ENCODE measurements at places on chromosomes 5 and 9. TPM values are rescaled to one million over a fixed set of nuclear protein-coding genes. Genes with fewer than 3 reads are reported as not detected.

Gene AJM1
- 1.4 TPM for total RNA-seq

Gene APBA1
- total RNA-seq = 0.07 TPM

Gene GLDC
- total RNA-seq = 8.1 TPM

Gene IL5
- total RNA-seq = not detected

- no peak for DNase-seq
These were observed 169.1 kb upstream of the CLINT1 start for GRCh38 chr5:158027806-158028775.

DNA sequence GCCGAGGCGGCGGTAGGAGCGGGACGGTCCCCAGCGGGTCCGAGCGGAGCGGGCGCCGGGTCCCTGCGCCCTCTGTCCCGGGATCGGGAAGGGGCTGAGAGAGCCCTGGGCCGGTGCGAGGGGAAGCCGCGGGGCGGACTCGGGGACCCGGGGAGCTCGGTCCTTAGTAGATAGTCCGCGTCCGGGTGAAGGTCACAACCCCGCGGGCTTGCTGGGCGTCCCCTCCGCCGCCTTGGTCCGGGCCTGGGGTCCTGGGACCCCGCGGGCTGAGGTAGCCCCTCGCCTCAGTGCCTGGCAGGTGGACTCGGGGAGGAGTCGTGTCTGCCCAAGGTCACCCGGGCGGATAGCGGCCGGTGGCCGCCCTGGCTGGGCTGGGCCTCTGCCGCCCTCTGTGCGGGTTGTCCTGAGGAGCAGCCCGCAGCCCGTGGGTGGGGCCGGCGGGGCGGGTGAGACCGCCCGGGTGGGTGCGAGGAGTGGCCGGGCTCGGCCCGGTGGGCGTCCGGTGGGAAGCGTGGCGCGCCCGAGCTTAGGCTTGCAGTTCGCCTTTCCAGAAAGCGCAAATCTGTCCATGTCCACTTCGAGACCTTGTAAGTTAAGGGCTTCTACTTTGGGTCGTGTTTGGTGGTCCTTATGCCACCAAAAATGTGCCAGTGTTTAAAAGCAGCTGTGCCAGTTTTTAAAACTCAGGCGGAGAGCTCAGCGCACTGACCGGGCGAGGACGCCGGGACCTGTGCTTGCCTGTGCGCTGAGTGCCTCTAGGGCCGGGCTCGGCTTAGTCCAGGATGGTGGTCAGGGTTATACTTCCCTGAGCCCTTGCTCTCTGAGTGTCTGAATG lies 554 bp downstream of the SDHA start:
- DNase-seq = peak; percentile 32

DNA sequence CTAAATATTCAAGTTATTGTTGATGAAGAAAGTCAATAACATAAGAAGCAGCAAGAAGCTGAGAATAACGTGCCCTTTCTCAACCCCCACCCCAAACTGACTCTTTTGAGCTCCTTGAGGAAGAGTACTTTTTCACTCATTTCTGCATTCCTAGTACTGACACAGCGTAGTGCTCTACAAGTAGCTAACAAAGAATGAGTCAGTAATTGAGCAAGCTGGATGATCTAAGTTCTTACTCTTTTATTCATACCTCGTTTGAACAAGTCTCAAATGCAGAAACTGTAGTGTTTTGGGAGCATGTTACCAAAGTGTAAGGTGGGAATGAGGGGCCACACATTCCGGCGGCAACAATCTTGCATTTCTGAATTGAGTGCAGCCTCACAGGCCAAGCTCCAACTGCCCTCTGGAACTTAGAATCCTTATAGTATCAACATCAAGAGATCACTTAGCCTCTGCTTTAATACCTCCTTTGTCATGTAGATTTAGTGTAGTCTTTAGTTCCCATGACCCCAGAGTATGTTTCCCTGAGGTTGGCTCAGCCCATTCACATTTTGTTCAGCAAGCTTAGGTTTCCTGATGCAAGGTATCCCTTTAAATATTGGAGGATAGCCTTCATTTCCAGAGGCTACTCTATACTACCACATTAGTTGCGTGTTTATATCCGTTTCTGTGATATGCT lies 152.0 kb downstream of the PRR16 start:
- peak; percentile 66 for DNase-seq

GRCh38 chr5:132430746-132431145 lies 59.8 kb downstream of the IRF1 start:
- DNase-seq = no peak

GRCh38 chr9:20363233-20363632 lies 259.1 kb downstream of the MLLT3 start:
- no peak for DNase-seq

DNA sequence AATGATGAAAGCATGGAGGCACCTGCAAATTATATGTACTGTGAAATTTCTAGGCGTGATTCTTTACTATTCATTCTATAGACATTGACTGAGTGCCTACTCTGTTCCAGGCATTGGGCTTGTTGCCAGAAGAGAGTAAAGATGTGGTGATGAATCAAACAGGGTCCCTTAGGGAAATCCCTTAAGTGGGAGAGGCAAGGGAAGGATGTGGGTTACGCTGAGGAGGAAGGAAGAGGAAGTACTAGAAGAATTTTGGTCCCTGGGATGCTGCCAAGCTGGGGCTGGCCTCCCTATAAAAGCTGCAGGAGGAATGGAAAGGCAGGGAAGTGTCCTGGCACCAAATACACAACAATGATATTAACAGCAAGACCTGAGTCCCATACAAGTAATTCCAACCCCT lies 76.7 kb upstream of the SPOCK1 start:
- DNase-seq = peak; percentile 95

DNA sequence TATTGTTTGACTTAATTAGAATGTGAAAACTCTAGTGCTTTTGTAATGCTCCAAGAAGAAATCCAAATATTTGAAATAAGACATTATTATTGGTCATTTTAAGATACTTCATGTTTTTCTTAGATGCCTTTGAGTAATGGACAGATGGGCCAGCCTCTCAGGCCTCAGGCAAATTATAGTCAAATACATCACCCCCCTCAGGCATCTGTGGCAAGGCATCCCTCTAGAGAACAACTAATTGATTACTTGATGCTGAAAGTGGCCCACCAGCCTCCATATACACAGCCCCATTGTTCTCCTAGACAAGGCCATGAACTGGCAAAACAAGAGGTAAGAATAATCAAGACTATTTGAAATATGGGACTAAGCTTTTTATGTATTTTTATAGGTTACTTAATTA lies 69.2 kb upstream of the SREK1 start:
- no peak for DNase-seq

- DNase-seq = no peak
These were observed 52.4 kb upstream of the UBAC1 start for GRCh38 chr9:136013524-136014034.

DNA sequence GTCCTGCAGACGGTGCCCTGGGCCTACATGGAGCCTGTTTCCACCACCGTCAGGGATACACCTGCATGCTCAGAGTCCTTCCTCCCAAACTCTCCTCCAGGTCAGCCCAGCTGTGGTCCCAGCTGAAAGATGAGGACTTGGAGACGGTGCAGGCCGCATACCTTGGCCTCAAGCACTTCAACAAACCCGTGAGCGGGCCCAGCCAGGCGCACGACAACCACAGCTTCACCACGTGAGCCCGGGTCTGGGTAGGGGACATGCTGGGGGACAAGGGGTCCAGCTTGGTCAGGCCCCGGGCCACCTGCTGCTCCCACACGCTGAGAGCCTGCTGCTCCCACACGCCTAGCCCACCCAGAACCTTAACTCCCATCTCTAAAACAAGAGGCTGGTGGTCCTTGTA lies 16.6 kb upstream of the CARD19 start:
- no peak for DNase-seq

GRCh38 chr5:39547553-39548154 lies 122.9 kb upstream of the DAB2 start:
- DNase-seq = peak; percentile 92

- no peak for DNase-seq
These were observed 30.0 kb downstream of the RBM27 start for GRCh38 chr5:146233441-146233840.

DNA sequence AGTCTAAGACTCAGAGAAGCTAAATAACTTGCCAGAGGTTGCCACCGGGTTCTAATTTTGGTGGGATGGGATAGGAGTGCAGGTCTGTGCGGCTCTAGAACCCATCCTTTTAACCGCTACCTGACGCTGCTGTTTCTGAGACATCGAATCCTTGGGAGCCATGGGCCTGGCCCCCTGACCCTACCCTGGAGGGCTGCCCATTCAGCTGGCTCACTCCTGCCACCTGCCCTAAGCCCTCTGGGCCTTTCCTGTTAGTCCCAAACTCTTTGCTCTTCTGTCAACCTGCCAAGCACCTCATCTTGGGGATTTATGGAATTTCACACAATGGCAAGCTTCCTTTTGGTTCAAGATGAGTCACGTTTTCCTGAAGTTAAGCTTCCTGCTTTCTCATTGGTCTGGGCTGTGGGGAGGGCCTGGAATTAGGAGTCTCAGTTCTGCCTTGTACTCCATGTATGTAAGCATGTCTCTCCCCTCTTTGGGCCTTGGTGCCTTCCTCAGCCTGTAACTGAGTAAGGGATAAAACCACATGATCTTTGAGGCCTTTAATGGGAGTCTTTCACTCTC lies 26.6 kb downstream of the ENHO start:
- DNase-seq = peak; percentile 22

DNA sequence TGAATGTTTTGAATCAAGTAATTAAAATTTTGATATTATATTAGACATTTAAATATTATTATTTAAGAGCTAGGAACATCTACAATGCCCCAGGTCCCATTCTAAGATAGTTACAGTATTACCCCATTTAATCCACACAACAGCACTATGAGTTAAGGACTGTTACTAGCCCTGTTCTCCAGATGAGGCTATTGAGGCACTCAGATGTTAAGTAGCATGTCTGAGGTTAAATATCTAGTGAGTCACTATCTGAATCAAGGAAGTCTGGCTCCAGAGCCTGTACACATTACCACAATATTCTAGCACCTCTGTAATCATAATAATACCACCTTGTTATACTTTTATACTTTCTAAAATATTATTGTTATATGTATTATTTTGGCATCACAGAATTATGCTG lies 304.6 kb downstream of the PDE4D start:
- DNase-seq = peak; percentile 23

GRCh38 chr9:71518045-71518827 lies 250.1 kb downstream of the CEMIP2 start:
- no peak for DNase-seq

DNA sequence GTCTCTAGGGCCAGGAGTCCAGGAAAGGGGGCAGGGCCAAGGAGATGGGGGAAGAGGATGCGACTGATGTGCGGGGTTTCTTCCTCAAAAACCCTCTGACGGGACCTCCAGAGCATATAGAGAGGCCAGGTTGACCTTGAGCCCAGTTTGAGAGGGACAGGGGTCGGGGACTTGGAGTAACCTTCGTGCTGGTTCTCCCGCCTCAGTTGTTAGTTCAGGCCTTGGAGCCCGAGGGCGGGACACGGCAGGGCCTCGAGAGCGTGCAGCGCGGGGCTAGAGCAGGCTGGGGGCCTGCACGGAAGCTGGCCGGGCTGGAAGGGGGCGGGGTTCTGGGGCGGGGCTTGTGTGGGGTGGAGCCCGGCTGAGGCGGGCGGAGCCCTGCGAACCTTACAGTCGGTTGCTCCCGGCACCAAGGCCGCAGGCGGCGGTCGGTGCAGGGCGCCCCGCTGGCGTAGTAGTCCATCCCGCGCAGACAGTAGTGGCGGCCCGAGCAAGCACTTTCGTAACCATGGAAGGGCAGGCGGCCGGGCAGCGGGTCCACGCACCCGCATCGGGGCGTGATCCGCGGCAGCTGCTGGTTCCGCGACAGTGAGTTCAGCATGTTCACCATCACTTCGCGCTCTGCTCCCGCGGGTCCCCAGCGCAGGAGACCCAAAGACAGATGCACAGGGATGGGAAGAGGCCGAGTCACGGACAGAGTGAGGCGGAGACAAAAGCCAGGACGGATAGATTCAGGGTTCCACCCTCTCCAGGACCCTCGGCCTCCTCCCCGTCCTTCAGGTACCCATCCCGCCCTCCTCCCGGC lies 4.0 kb upstream of the MYORG start:
- peak; percentile 52 for DNase-seq

- DNase-seq = no peak
These were observed 122.0 kb downstream of the PAPPA start for GRCh38 chr9:116275418-116276195.

GRCh38 chr5:64273276-64273675 lies 107.6 kb downstream of the RNF180 start:
- no peak for DNase-seq

DNA sequence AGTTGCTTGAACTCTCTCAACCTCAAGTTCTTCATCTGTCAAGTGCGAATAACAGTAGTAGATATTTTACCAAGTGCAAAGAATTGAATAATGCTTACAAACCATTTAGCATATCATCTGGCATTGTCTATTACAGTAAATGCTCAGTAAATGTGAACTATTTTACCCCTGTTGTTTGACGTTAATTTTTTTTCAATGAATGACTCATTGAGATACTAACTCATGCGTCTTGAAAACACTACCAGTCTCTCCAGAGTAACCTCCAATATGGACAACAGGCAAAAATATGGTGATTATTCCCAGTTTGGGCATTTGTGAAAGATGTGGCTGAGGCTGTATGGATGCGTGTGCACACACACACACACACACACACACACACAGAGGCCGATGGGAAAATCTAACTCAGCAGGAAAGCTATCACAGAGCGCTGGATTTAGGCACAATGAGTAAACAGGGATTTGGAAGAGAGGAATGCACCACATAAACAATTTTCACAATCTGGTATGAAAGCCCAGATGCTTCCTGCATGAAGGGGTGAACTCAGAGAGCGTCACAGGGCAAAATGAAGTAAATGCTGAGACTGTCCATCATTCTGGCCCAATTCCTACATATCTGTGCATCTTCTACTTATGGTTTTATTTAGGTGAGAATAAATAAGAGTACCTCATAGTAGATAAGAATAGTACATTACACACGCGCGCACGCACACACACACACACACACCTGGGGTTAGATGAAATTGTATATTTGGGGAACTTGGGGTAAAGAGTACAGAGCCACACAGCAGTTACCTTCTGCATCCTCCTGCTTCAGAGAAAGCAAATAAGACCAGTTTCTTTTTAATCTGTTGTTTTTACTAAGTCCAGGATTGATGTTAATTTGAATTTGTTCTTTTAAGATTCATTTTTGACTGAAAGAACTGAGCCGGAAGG lies 128.7 kb downstream of the PALM2AKAP2 start:
- DNase-seq = no peak

DNA sequence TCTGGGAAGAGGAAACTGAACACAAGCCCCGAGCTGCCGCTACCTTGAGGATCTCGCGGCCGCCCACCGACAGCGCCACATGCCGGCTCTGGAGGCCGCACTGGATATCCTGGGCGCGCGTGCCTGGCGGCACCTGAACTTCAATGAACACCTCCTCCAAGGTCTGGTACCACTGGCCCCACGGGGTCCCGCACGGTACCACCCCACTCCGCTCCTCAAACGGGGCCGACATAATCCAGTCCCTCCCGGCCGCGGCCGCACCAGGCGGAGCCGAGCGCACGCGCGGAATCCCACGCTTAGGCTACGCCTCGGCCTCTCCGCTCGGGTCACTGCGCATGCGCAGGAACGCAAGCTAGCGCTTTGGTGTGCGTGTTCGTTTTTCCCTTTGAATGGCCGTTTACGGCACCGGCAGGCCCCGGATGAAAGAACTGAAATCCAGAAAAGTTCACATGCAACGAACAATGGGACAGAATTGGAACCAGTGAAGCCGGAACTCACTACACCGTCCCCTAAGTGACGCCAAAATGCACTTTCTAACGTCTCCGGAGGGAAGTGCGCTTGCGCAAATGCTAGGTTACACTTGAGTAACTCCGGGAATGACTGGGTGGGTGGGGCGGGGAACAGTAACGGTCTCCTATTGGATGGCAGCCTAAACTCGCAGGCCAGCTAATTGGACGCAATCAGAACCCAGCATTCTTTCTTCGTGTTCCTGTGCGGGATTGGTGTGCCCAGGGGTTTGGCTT lies at the start of gene NUDCD2:
NUDCD2 (minus strand) TSS at position 284 of the 743 bp plus-strand sequence; CDS start at position 232, 52 bp downstream.
- DNase-seq = peak; percentile 98

- DNase-seq = peak; percentile 57
These were observed 30.5 kb upstream of the UBAP2 start for GRCh38 chr9:34079181-34079580.
